CD4-positive, alpha-beta T cell treated with Interleukin-17A for 1 hour (primary cell): ENCODE measurements at places on chromosomes 13 and 19.

DNA sequence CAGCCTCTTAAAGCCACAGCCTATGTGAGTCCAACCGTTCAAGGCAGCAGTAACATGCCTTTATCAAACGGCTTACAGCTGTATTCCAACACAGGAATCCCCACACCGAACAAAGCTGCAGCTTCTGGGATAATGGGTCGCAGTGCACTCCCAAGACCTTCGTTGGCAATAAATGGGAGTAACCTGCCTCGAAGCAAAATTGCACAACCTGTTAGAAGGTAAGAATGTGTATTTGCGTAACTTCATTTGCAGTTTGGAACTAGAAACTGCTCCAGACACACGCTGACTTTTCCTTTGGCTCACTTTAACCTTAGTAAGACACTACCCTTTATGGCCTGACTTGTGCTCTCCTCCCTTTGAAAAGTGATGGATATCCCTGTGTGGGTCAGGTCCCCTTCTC lies 63.4 kb downstream of the SLAIN1 start:
- no peak for DNase-seq

DNA sequence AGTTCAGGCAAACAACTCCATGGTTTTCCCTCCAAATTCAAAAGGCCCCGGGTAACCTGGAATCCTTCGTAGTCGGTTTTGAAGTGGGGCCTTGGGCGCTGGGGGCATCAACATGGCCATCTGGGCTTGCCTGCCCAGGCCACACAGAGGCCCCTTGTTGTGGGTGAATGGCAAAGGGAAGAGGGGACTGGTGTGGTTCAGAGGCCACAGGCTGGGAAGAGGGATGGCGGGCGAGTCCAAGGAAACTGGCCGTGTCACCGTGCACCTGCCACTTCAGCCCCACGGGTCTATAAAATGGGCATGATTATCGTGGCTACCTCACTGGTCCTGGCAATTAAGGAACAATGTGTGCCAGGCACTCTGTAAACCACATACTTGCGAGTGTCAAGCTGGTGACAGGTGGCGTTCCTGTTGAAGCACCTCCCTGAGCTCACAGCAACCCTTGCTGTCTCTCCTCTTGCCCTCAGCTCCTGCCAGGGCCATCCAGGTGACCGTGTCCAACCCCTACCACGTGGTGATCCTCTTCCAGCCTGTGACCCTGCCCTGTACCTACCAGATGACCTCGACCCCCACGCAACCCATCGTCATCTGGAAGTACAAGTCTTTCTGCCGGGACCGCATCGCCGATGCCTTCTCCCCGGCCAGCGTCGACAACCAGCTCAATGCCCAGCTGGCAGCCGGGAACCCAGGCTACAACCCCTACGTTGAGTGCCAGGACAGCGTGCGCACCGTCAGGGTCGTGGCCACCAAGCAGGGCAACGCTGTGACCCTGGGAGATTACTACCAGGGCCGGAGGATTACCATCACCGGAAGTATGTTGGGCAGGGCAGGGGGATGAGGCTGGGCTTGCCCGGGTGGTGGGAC lies 1.3 kb downstream of the LSR start:
- no peak for DNase-seq

DNA sequence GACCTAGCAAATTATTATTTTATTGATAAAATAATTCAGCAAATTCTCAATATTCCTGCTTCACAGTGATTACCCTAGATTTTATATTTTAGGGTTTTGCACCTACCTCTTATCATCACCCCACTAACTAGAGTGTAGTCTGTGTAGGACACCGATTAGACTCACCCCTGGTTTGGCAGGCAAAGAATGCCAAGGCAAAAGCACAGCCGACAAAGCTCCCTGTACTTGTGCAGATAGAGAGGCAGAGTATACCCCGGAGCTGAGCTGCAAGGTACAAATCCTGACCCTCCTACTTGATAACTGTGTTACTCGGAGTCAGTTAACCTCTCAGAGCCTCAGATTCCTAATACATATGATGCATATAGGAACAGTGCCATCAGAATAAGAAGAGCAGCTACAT lies 225.7 kb downstream of the ENOX1 start:
- no peak for DNase-seq

DNA sequence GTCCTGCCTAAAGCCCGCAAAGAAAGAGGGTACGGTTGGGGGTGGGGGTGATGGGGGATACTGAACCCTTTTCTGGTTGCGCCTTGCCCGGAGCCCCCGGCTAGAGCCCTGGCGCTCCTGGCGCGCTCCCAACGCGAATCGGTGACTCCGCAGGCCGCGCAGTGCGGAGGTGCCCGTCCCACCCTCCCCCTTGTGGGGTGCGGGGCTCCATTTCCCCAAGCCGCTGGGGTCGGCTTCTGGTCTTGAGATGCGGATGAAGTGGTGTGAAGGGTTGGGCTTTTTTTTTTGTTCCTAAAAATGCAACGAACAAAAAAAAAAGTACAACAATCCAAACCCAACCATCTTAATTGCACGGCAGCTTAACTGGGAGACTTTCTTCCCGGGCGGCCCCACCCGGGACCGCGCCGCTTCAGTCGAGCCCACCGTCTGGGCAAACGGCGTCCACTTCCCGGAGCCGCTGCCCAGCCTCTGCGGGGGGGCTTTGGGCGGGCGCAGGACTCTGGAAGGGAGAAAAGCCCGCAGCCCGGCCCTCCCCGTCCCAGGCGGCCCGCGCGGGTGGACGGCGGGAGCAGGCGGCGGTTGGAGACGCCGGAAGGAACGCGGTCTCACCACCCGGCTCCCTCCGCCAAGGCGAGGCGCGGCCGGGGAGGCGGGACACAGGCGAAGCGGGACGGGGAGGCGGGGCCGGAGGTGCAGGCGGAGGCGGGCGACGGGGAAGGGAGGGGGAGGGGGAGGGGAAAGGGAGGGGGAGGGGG lies 504 bp upstream of the TRIM13 start:
- peak; percentile 87 for DNase-seq

- no peak for DNase-seq
These were observed 16.0 kb upstream of the CLN5 start for GRCh38 chr13:76975863-76976262.

DNA sequence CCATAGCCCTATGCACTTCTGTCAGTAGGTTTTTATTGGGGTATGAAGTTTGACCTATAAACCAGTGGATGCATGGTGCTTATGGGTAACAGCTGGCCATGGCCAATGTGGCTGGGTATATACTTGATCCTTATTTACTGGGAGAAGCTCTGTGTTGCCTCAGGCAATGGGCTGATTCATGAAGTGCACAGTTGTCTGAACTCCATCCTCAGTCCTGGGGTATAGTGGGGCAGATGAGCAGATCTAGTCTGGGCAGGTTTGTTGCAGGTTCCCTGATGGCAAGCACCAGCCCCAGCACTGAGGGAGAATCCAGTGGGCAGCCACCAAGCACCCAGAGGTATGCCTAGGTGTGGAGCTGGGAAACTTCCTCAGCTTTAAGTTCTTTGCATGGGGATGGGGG lies 274.4 kb downstream of the TDRD3 start:
- no peak for DNase-seq

DNA sequence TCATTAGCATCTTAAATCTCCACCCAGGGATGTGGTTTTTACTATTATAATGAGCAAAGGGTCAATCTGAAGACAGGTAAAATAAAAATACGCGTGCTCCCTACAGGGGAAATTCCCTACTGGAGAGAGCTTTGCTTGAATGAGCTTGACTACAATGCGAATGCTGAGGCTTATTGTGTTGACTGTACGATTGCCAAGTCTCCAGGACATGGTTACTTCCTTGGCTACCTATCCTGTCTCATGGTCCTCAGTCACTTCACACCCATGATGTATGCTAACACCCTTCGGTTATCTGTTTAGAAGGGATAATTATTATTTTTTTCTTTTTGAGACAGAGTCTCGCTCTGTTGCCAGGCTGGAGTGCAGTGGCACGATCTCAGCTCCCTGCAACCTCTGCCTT lies 61.7 kb downstream of the ZNF627 start:
- DNase-seq = no peak

- DNase-seq = no peak
These were observed 18.2 kb downstream of the GSX1 start for GRCh38 chr13:27810461-27810860.

DNA sequence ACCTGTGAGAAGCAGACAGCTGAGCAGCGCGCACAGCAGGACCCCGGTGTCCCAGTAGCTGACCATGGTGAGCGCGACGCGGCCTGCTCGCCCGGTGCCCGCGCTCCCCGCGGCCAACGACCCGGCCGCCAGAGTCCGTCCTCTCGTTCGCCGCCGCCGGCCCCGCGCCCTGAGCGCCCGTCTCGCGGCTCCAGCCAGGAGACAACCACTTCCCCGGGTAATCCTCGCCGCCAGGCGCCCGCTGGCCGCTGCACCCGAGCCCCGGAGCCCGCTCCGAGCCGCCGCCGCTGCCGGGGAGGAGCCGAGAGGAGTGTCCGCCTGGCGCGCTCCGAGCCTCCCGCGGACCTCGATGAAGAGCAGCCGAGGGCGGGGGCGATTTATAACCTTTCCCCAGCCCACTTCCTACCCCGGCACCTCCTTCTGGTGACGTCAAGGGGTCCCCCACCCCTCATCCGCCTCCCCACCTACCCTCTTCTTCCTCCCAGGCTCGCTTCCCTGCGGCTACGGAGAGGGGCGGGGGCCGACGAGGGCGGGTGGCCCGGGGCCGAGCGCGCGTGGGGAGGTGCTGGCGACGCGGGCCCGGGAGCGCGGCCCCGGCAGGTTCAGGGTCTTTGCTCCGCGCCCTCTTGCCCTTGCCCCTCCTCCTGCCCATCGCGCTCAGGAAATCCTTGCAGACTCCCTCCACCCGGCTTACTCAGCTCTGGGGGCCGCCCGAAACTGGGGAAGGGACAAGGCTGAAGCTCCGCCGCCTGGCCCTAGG lies at the start of gene FLT1:
Gene FLT1 (minus strand): TSS at position 351 of the 760 bp plus-strand sequence. CDS start 285 bp downstream, at position 66.
- peak; percentile 12 for DNase-seq

- DNase-seq = no peak
These were observed 57.2 kb upstream of the KLF12 start for GRCh38 chr13:74191410-74191809.

GRCh38 chr13:72851678-72852014 lies 69.7 kb downstream of the PIBF1 start:
- DNase-seq = no peak

DNA sequence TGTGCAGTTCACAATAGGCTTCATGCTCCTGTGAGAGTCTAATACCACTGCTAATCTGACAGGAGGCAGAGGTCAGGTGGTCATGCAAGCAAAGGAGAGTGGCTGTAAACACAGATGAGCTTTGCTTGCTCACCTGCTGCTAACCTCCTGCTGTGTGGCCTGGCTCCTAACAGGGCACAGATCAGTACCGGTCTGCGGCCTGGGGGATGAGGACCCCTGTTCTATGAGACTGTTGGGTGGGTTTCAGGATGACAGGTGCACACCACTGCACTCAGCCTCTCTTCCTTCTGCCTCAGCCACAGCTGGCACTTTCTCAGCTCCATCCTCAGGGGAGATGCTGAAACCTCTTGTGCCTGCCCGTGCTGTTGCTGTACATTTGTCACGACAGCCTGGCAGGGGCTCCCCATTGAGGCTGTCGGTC lies 9.7 kb downstream of the CLEC4G start:
- no peak for DNase-seq

- no peak for DNase-seq
These were observed 6.1 kb downstream of the DOCK6 start for GRCh38 chr19:11256189-11256588.

GRCh38 chr13:31880851-31881494 lies 141.6 kb downstream of the RXFP2 start:
- no peak for DNase-seq

DNA sequence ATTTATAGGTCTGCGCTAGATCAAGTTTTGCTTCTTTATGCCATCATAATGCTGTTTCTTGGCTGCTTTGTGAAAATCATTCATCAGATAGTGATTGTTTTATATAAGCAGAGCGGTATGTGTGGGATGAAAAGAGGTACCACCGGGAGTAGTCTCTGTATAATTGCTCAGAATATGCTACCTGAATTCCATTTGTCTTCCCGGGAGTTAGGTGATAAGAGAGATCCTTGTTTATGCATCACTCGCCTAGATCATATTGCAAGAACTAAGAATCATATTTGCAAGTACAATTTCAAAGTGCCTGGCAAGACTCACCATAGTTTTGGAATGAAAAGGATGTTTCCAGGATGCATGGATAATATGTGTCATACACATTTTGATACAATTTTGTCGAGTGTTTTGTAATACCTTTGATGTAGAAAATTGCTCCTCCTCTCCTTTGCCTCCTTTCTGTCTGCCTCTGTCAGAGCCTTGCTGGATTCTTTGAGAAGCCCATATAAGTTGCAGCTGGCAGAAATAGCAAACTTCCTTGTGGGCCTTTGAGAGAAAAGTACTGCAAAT lies 1306.0 kb upstream of the SLC10A2 start:
- no peak for DNase-seq

DNA sequence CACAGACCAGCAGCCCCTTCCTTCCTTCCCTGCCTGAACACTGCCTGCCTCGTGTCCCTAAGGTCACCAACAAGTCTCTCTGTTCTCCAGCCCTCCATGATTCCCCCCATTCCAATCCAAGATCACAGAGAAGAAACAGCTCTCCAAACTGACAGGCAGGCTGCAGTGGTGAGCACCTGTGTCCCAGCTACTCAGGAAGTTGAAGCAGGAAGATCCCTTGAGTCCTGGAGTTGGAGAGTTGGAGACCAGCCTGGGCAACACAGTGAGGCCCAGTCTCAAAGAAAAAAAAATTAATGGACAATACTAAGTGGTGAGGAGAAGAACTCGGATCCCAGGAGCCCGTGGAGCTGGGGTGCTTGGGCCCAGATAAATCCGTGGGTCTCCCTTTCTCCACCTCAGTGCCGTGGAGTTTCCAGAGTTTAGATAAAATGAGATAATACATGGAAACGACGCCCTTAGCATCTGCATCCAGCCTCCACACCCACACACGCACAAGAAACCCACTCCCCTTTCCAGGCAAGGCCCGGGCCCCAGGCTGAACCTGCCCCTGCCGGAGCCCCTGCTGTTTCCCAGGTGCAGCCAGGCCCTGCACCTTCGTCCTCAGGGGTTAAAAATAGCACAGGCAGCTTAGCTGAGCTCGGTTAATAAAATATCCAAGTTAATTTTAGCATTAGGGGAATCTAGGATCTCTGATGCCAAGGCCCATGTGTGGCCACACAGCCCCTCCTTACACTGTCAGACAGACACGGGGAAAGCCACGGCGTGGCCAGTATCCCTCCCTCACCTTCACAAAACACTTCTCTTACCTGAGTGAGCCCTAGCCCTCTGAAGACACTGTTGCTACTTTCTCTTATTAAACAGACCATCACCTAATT lies 4.7 kb downstream of the RASA3 start:
- no peak for DNase-seq

- DNase-seq = no peak
These were observed 2.5 kb downstream of the IL4I1 start for GRCh38 chr19:49894011-49894664.

DNA sequence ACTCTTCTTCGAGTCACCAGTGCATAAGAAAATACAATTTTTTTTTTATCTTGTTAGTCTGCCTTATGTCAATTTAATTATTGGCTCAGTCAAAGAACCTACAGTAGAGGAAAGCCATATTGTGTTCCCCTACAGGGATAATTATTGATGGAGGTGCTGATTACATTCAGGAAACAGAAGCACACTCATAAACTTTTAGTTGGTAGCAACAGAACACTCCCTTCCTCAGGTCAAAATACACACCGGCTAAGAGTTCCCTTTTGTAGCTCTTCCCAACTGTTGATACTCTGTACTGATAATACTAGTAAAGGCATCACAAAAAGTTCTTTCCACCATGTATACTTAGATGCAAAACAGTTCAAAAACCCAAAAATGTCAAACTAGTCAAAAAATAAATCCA lies 18.4 kb downstream of the FOXO1 start:
- DNase-seq = no peak

GRCh38 chr19:42424712-42425131 lies 2.5 kb downstream of the LIPE start:
- DNase-seq = no peak

- no peak for DNase-seq
These were observed 1.8 kb downstream of the LONP1 start for GRCh38 chr19:5718037-5718578.

GRCh38 chr19:7533281-7533885 lies 2.1 kb upstream of the PNPLA6 start:
- DNase-seq = no peak
